ENCODE measurements at places on chromosomes 7 and 10.

DNA sequence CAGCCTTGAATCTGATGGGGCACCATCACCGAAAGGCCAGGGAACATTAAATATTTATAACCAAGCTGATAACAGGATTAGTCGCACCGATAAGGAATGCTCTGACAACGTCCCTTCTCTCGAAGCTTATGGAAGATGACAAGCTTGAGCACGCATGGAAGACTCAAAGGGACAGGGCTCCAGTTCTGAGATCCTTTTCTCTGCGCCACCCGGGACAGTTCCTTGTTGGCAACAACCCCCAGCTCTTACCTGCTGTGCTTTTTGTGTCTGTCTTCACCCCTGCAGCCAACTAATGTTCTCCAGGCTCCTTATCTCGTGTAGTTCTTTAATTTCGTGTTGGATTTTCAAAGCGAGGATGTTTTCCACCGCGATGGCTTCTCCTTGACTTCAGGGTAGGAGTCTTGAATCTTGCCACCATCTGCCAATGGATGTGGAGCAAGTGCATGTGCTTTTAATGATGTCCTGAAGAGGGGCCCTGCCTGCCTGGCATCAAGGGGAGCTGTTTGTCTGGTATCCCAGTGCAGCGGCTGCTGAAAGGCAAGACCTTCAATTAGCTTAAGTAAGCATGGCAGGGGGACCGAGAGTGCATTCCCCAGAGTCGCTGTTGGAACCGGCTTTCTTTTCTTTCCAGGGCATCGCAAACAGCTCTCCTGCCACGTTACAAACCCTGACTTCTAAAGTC is 354 bp upstream of the FERD3L start:
- no peak overlapping the region for H3K27ac ChIP-seq
- peaks cover 44% of the 10 kb centered on the region for H3K27me3 ChIP-seq
- no peaks in the 10 kb centered on the region for H3K36me3 ChIP-seq
- H3K4me3 ChIP-seq, result no peak overlapping the region
- DNase-seq, result no peak
- H3K4me1 ChIP-seq, result no peaks in the 10 kb centered on the region

DNA sequence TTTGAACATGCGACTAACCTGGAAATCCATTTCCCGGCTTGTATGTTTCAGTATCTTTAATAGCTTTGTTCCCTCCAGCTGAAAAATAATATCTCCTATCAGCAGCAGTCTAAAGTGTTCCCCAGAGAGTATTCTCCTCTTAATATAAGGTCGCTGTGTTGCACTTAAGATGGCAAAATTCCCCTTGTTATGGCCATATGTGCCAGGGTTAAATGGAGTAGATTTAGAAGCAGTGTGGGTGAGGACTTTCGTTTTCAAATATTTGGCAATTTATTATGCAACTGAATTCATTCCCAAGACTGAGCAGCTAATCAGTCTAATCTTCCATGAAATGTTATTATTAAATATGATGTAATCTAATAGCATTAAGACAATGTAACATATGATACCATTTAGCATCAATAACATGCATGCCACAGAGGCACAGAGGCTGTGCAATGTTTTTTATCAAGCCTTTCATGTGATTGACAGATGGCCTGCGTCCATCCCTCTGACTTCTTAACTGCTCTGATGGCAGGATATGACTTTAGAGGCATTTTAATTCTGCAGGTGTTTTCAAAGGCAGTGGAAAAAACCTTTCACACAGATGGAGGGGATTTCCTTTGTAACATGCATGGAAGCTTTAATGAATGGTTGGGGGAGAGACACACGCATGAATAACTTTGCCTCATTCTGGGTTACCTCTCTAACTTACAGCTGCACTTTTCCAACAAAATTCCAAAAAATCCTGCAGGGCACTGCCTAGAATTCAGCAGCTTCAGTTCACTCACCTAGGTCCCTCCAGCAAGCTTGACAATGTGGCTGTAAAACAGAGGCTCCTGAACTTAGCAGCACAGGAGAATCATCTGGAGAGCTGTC is 55.1 kb upstream of the ZPBP start:
- DNase-seq, result no peak
- H3K36me3 ChIP-seq, result no peaks in the 10 kb centered on the region
- H3K4me1 ChIP-seq, result peaks cover 93% of the 10 kb centered on the region
- peak overlapping the region; percentile 95 for H3K27ac ChIP-seq

DNA sequence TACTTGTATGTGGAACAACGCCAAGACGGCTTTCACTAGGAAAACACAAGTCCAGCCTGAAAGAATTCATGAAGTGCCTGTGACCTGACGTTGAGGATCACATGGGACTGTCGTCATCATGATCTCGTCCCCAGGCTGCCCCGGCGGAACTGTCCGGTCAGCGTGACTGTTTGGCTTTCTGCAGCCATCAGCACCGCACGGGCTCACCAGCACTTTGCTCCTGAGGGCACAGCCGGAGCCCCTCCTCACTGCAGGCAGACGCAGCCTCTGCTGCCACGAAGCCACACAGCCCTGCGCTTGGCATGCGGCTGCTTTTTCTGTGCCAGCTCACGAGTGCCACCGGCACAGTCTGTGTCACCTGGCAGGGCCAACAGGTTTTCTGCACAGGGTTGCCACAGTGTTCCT is 9.4 kb upstream of the GET4 start:
- no peak overlapping the region for H3K4me3 ChIP-seq
- H3K36me3 ChIP-seq, result peaks cover 68% of the 10 kb centered on the region
- H3K27ac ChIP-seq, result no peak overlapping the region
- DNase-seq, result no peak
- H3K27me3 ChIP-seq, result no peaks in the 10 kb centered on the region

- peaks cover 92% of the 10 kb centered on the region for H3K4me1 ChIP-seq
- no peak for DNase-seq
- no peaks in the 10 kb centered on the region for H3K27me3 ChIP-seq
- peak overlapping the region; percentile 47 for H3K4me3 ChIP-seq
- peak overlapping the region; percentile 71 for H3K27ac ChIP-seq
Measured at GRCh38 chr10:14554091-14554490, 220.6 kb downstream of the FAM107B start.

GRCh38 chr7:130048906-130049305 is 2.3 kb downstream of the ZC3HC1 start:
- no peak overlapping the region for H3K27ac ChIP-seq
- H3K4me1 ChIP-seq, result peaks cover 12% of the 10 kb centered on the region
- DNase-seq, result no peak
- peaks cover 32% of the 10 kb centered on the region for H3K36me3 ChIP-seq
- H3K4me3 ChIP-seq, result no peak overlapping the region
- no peaks in the 10 kb centered on the region for H3K27me3 ChIP-seq

GRCh38 chr10:123774132-123774742 is 108.1 kb downstream of the GPR26 start:
- peaks cover 16% of the 10 kb centered on the region for H3K27me3 ChIP-seq
- no peak overlapping the region for H3K27ac ChIP-seq
- no peak for DNase-seq
- H3K4me1 ChIP-seq, result no peaks in the 10 kb centered on the region

DNA sequence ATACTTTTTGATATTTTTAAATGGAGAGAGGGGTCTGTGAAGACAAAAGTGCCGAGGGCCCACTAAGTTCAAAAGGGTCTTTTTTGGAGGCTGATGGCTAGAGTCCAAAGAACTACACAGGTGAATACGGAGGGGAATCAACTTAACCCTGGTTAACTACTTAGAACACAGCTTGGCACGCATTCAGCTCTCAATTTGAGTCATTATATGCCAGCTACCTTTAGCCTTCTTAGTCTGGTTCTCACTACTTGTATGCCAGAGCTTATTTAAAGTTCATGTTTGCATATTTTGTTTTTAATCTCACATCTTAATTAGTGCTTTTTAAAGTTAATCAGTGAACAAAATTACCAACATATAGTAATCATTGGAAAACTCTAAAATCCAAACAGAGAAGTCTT is 80.8 kb downstream of the VWDE start:
- no peaks in the 10 kb centered on the region for H3K36me3 ChIP-seq
- DNase-seq, result no peak
- H3K27me3 ChIP-seq, result no peaks in the 10 kb centered on the region
- H3K4me1 ChIP-seq, result no peaks in the 10 kb centered on the region
- no peak overlapping the region for H3K4me3 ChIP-seq
- no peak overlapping the region for H3K27ac ChIP-seq

DNA sequence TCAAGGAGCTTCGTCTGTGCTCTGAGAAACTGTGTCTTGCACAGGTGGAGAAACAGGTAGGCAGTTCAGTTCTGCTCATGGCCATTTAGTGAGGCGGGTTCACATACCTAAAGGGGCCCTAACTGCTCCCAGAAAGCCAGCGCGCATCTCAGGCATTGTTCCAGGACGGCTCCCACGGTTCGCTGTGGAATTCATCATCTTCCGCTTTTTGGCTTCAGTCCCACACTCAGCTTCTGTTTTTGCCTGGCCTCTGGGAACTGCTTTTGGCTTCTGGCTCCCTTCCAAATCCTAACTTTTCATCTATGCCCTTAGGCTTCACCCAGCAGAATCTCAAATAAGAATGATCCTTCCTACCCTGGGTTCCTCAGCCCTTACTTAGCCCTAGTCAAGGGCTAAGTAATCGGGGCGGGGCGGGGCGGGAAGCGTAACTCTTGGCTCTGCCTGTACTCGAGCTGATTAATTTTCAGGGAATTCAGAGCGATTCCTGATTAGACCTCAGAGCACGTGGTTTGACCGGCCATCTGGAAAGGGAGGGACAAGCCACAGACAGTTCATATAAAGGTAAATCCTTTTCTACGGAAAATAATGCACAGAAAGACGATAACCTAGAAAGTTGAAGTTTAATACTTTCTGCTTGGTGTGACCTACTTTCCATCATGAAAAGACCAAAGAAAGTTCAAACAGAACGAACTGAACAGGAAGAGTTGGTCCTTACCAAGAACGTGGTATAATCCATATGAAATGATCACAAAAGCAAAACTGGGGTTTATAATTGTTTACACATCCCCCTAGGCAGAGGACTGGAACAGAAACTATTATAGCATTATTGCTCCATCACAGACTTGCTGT is 105.7 kb downstream of the ST8SIA6 start:
- H3K4me1 ChIP-seq, result no peaks in the 10 kb centered on the region
- no peak for DNase-seq
- peaks cover 11% of the 10 kb centered on the region for H3K27me3 ChIP-seq
- H3K27ac ChIP-seq, result no peak overlapping the region
- H3K36me3 ChIP-seq, result no peaks in the 10 kb centered on the region

All from activated B cell treated with CpG ODN at 0.5 μM for 24 hours (primary cell).